Fibroblast of upper back skin (primary cell): ENCODE measurements at places on chromosomes 2 and 18.
A peak's percentile ranks its signal among the peaks of the same experiment; 100 is the strongest.

DNA sequence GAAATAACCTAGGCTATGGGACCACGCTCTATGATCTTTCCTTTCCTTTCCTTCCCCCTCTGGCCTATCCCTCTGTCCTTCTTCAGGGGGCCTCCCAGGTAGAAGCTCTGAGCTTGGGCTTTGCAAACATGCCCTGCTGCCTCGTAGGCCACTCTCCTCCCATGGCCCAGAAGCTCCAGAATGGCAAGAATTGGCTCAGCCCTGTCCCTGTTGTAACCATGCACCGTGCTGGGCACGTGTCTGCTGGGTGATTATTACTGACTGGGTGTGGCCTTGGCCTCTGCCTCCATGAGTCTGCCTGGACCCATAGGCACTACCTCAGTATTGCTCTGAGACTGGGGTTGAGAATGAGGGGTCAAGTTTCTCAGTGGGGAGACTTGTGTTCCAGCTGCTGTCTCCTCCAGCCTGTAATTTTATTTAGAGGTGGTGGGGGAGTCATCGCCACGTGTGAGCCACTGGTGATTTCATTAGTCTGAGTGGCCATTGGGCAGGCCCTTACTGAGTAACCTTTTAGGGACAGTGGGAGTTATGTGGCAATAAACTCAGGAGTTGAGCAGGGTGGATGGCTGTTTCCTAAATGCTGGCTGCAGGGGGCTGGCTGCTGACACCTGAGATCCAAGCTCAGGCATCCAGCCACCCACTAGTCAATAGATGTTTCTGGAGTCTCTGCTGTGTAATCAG lies 157.9 kb downstream of the CLIP4 start:
- no peak for DNase-seq

- DNase-seq: no peak
Observed at GRCh38 chr18:23950644-23951043, 63.9 kb upstream of the TTC39C start.

DNA sequence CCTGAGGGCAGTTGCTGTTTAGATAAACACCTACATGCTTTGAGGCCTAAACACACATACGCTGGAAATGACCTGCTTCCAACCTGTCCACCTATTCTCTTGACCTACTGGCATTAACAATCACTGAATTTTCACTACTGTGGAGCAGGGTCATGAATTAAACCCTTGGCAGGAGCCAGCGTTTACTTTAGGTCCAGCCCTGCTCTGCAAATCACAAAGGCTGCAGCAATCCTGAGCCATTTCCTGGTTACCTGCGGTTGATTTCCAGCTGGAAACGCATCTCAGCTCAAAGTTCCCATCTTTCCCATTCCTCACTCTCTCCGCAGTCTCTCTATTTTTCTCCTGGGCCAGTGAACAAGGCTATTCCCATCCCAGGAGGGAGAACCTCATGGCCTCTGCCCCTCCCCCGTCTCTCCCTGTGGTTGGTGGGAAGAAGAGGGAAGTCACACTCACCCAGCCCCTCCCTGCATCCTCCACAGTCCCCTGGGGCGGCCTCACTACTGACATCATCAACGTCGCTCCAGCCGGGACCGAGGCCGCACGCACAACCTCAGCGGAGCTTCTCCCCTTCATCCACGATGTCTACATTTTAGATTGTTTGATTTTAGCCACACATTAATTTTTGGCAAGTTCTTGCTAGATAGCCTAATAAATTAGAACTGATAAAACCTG lies 84.5 kb upstream of the SNTG2 start:
- no peak for DNase-seq

DNA sequence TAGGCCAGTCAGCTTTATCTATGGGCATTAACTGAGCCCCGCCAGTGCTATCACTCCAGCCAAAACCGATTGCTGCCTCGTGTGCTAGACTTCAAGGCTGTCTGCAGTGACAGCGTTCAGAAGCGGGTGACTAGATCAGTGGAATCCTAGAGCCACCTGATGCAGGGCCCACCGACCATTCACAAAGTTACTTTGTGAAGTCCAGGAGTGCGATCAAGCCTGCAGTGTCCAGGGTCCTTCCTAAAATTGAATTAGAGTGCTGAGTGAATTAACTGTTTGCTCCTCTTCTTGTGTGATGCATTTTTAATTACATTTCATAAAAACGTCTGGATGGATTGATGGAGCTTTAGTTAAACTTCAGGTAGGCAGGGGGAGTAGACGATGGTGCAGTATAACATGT lies 13.9 kb downstream of the PCARE start:
- DNase-seq: no peak

DNA sequence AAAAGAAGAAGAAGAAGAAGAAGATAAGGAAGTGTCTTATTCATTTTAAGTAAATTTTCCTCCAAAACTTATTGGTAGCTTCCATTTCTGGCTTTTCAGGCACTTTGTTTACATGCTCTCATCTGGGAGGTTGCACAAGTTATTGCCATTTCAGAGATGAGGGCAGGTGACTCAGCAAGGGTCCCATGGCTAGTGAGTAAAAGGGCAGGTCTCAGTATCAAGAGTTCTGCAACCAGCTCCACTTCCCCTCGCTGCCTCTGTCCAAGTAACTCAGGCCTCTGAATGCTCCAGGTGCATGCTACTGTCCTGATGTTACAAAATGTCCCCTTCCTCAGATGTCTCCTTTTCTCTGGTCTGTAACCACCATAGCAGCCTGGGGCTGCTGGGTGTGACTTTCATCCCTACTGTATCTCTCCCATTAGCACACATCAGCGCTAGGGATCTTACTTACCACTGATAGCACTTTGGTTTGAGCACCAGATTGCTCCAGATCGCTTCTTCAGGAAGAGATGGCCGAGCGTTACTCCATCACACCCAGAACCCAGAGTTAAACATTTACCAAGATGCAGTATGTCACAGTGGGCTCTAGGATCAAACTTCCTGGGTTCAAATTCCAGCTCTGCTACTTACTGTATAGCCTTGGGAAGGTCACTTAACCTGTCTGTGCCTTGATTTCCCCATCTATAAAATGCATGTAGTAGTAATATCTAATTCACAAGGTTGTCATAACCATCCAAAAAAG lies 57.4 kb upstream of the LAPTM4A start:
- DNase-seq: no peak

DNA sequence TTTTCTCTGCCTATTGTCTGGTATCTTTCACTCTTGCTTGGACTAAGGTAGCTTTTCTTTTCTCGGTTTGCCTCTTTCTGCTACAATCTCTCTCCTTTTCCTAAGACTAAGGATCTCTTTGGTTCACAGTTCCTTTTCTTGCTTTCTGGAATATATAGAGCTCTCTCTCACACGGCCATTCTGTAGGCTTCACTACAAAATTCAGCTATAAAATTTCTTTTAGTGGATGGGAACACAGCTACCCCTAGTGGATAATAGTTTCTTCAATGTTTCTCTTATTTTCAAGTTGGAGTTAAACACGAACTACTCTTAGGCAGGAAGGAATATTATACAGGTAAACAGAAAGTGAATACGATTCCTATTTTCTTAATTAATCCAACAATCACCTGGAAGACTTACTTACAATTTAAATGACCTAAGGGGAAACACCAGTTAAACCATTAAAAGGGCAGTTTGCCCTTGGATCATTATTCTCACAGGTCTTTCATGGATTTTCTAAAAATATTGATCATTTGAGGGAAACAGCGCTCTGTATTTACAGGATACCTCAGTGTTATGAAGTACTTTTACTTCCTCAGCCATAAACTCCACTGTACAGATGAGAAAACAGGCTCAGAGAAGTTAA lies 140.5 kb downstream of the LRP2 start:
- no peak for DNase-seq

DNA sequence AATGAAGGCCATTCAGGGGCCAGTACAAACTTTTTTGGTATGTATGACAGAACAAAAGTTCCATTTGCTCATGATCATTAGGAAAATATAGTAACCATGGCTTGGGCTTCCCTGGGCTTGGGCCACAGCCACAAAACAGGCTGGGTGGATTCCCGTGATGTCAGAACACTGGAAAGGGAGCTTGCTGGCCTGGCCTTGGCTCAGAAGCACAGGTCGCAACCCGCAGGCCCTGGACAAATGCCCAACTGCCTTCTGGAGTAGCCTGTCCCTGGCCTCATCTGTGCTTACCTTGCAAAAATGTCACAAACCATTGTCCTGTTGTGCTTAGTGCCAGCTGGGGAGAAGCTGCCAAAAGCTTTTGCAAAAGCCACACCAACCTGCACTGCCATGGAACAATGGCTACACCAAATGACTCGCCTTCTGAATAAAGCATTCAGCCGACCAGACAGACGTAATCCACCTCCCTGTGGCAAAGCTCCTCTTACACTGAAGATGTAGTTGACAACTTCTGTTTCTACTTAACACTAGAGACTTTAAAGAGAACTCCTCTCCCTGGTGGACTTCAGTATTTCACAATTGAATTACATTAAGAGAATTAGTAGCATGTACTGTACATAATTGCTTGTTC lies 125.5 kb downstream of the ANKRD44 start:
- DNase-seq: peak; percentile 46

- no peak for DNase-seq
Observed at GRCh38 chr18:12305930-12306629, 2.0 kb upstream of the TUBB6 start.

DNA sequence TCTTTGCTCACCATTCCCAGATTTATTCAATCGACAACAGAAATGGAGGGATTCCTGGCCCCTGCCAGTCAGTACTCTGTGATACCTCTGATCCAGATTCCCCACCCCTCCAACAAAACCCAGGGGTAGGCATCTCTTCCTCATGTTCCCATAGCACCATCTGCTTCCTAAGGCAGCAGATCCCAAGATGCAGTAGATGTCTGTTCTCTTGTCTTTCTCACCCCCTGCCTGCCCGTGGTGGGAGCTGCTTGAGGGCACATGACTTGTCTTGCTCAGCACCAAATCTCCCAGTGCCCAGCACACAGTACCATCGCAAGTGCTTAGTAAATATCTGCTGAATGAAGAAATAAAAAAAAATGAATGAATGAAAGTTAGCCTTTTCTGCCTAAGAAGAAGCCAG lies 98.2 kb downstream of the ZBTB7C start:
- no peak for DNase-seq

GRCh38 chr2:120150040-120150482 lies 73.1 kb downstream of the TMEM185B start:
- no peak for DNase-seq

- no peak for DNase-seq
Observed at GRCh38 chr2:43045866-43046265, 180.5 kb downstream of the ZFP36L2 start.

GRCh38 chr2:69315160-69315761 lies 71.8 kb downstream of the GFPT1 start:
- DNase-seq: no peak

- DNase-seq: no peak
Observed at GRCh38 chr2:235384624-235385023, 109.2 kb upstream of the AGAP1 start.

DNA sequence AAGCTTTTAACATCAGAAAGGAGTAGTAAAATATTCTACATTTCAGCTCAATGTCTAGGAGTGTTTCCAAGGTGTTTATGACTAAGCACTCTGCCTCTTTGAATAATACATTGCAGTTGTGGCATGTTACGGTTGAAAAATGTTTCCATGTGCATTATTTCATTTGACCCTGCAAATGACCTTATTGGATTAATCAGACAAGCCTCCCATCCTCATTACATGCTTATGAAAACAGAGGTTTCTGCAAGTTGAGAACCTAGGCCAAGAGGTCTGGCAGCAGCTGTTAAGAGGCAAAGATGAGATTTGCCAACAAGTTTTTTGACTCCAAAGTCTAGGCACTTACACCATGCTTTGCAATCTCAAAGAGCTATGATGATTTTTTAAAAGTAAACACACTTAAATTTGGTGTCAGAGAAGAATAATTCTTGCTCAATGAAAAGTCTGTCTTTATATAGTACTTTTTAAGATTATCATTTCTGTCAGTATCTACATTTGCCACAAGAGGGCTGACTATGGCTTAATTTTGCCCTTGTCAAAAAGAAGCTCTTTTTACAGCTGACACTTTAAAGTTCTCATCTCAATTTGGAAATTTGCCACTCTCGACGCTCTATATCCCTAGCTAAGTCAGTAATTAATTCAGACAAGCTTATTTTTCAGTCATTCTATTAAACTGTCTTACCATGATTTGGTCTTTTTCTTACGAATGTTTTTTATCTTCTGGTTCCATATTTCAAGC lies 260.6 kb downstream of the PAX3 start:
- DNase-seq: peak; percentile 36

DNA sequence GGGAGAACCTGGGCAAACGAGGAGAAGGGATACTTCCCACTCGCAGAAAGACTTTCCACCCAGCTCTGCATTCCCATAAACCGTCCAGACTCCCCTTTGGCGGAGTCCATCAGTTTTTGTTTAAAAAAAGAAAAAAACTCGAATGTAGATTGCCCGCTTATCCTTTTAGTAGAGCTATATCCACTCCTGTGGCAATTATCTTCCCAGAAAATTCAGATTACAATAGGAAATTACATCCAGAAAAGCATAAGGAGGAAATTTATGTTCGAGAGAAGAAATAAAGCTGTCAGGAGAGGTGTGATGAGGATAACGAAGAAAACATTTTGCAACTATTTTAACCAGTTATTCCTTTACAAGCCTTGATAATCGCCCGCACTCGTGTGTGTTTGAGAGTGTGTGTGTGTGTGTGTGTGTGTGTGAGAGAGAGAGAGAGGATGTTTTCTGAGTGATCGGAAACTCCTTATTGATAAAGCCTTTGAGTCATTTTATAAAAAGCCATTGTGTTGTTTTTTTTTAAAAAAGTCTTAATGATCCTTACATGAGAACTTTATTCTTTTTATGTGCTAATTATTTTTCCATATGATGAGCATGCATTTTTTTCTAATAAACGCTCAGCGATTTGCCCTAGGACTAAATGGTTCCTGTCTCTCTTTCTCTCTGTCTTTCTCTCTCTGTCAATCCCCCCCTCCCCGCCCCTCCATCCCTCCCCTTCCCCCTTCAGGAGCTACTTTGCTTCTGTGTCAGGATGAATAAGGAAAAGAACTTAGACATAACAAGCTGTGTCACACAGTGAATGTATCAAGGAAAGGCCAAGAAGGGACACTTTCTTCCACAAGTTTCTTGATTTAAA lies 1.1 kb upstream of the PPP3R1 start:
- no peak for DNase-seq

- peak; percentile 91 for DNase-seq
Observed at GRCh38 chr18:41121116-41121826, 833.8 kb upstream of the PIK3C3 start.

DNA sequence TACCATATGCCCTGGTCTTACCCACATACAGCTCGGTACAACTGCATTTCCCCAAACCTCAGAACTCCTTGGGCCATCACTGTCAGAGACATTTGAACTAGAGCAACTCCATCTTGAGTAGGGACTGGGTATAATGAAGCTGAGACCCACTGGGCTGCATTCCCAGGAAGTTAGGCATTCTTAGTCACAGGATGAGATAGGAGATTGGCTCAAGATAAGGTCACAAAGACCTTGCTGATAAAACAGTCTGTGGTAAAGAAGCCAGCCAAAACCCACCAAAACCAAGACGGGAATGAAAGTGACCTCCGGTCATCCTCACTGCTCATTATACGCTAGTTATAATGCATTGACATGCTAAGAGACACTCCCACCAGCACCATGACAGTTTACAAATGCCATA lies 131.3 kb downstream of the PIK3C3 start:
- no peak for DNase-seq
